ENCODE measurements at places on chromosomes 6 and 20.

- peak; percentile 52 for DNase-seq
Observed at GRCh38 chr6:30720738-30721197, 616 bp downstream of the TUBB start.

DNA sequence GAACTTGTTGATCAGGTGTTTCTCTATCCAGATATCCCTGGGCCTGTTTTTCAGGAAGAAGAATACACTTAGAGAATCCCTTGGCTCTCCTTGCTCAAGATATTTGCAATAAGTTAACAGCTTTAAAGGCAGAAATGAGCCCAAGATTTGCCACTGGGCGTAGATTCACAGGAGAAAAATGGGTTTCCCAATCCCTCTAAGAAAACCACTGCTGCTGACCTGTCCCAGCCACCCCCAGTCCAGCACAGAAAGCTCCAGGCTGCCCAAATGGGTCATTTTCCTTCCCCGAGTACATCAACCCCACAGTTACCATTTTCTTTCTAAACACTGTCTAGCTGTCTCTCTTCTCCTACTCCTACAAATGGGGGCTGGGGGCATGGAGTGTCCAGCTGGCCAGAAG is 67.3 kb downstream of the ANKRD60 start:
- no peak for DNase-seq

DNA sequence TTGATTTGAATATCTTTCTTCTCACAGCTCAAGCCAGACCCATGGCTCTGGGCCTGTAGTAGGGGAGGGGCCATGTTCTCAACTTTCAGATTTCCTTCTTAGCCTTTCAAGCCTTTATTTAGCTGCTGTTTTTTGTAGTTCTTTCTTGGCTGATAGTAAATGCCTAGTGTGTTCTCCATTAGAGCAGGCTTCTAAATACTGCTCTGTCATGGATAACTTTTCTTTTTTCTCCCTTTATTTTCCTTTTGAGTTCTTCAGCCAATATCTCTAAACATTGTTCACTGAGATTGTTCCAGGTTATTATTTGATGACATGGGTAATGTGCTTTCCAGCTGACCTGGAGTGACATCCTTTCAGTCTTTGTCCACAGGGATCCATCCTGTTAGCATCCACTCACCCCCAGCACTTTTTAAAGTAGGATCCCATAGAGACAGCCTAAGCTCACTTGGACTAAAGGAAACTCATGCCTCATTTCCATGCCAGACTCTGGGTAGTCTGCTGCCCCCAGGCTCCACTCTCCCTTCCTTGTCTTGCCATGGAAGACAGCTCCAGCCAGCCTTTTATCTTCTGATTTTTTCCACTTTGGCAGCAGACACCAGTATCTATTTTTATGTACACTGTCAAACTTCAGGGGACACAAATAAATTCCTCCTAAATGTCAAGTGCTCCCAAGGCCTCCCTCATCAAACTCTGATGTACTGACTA is 645.6 kb downstream of the RNF144B start:
- DNase-seq = peak; percentile 10

GRCh38 chr6:167825332-167826229 is 1.1 kb upstream of the AFDN start:
- peak; percentile 54 for DNase-seq

DNA sequence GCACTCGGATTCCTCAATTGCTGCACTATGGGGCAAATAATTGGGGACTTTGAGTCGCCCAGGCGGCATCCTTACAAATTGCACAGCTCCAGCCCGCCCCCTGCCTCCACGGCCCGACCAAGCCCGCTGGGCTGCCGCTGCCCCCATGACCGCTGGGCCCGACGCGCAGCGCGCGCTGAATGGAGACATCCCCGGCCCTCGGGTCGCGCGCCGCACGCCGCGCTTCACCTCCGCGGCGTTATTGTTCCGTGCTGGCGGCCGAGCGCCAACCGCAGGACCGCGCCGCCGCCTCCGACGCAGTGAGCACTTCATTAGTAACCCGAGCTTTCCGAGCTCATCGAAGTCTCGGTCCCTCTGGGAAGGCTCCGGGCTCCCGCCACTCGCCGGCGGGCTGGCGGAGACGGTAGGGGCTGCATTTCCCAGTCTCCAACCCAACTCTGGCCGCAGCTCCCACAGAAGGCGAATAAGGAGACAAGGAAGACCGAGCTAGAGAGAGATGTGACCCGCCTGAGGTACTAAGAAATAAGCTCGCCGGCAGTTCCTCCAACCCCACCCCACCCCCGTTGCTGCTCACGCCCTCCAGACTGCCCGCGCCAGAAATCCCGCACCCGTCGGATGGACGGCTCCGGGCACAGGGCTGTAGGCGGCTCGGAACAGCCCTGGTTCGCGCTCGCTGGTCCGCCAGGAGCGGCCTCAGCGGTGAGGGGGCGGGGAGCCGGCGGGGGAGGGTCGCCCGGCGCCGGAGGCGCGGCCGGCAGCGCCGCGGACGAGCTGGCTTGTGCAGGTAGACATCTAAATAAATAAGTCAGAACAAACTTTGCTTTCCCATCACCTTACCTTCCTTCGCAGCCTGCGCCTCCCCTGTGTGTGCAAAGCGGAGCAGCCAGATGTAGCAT is 703 bp downstream of the EPHA7 start:
- DNase-seq = peak; percentile 22

All from cardiac fibroblast (primary cell).